ENCODE measurements at places on chromosomes 5 and 9.

DNA sequence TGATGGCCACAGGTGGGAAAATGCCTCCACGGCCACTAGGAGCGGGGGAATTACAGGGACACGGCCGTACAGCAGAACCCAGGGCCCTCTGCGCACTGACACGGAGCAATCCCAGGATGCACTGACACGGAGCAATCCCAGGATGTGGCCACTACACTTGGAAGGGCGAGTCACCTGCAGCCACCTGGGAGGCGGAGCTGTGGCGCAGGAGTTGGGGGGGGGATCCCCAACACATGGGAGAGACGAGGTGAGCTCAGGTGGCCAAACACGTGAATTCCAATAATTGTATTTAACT lies 6.8 kb downstream of the CLPTM1L start:
- no peak for DNase-seq

DNA sequence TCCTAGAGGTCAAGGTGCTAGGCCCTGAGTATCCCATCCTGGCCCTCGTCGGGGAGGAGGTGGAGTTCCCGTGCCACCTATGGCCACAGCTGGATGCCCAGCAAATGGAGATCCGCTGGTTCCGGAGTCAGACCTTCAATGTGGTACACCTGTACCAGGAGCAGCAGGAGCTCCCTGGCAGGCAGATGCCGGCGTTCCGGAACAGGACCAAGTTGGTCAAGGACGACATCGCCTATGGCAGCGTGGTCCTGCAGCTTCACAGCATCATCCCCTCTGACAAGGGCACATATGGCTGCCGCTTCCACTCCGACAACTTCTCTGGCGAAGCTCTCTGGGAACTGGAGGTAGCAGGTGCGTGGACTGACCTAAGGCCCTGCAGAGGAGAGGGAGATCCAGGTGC lies 7.9 kb downstream of the BTNL9 start:
- no peak for DNase-seq

DNA sequence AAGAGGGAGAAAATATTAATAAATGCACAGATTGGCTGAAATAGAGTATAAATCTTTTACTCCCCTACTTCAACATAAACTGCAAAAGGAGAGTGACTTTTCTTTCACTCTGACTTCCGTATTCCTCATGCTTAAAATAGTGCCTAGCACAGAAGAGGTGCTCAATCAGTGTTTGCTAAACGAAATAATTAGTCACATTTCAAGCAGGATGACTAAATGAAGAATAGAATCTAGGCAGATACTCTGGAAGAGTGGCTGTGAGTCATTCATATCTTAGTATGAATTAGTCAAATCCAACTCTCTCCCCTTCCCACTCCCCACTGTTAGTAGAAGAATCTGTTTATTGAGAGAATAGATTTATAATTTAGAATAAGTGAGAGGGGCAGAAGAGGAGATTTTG lies 4.8 kb downstream of the CD274 start:
- DNase-seq = no peak

GRCh38 chr5:135890296-135890695 lies 5.3 kb downstream of the IL9 start:
- no peak for DNase-seq

- DNase-seq = no peak
Observed at GRCh38 chr5:172186114-172186695, 1.8 kb downstream of the STK10 start.

DNA sequence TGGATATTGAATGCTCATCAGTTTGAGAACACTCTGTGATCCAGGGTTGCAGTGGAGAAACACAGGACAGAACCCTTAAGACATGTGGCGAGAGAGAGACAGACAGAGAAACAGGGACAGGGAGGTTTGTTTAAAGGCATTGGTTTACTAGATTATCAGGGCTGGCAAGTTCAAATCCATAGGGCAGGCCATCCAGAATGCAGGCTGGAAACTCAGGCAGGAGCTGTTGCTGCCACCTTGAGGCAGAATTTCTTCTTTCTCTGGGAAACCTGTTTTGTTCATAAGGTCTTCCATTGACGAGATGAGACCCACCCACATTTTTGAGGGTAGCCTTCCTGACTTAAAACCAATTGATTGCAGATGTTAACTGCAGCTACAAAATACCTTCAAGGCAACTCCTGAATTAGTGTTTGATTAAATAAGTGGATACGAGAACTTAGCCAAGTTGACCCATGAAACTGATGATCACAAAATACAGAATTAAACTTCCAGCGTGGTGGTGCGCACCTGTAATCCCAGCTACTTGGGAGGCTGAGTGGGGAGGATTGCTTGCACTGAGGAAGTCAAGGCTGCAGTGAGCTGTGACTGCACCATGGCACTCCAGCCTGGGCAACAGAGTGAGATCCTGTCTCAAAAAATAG lies 55.9 kb downstream of the NSUN2 start:
- no peak for DNase-seq

- no peak for DNase-seq
Observed at GRCh38 chr5:164027738-164028137, 522.3 kb downstream of the MAT2B start.

DNA sequence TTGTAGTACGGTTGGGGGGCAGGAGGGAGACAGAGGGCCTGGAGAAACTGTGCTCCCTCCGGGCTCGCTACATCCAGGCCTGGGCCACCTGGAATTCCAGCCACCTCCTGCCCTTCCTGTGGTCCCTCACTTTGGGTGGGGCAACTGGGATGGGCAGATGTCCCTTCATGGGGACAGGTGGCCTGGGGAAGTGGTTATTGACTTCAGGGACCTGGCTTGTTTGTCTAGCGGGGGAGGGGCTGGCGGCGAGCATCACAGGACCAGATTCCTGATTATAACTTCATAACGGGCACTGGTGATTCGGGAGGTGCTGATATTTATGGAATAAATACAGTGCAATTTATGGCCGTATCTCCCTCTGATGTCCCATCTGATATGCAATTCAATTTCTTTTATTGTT lies 20.1 kb upstream of the LAMC3 start:
- no peak for DNase-seq

- DNase-seq = no peak
Observed at GRCh38 chr9:69097923-69098593, 62.5 kb downstream of the FXN start.

- no peak for DNase-seq
Observed at GRCh38 chr5:110925398-110925797, 146.1 kb upstream of the TSLP start.

DNA sequence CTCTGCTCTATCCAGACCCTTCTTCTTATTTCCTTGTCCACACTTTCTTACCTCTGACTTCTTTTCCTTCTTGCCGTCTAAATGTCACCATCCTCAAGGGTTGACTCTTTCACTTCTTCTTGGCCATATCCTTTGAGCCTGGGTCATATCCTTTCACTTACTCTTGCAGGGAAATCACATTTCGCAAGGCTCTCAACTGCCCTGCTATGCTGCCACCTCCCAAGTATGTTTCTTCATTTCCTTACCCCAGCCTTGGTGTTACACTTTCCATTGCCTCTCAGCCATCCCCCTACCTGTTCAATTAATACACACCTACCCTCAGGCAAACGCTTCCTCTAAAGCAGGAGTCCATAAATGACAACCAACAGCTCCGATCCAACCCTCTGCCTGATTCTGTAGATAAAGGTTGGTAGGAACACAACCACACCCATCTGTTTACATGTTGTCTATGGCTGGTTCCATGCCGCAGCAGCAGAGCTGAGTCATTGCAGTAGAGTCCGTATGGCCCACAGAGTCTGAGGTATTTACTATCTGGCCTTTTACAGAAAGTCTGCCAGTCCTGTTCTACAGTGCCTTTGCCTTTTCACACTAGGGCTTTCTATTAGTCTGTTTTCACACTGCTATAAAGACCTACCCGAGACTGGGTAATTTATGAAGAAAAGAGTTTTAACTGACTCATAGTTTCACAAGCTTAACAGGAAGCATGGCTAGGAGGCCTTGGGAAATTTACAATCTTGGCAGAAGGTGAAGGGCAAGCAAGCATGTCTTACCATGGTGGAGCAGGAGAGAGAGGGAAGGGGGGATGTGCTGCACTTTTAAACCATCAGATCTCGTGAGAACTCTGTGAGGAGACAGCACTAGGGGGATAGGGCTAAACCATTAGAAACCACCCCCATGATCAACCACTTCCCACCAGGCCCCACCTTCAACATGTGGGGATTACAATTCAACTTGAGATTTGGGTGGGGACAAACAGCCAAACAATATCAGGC lies 97.9 kb downstream of the SV2C start:
- no peak for DNase-seq

GRCh38 chr9:133519693-133520092 lies 5.1 kb downstream of the MYMK start:
- no peak for DNase-seq

DNA sequence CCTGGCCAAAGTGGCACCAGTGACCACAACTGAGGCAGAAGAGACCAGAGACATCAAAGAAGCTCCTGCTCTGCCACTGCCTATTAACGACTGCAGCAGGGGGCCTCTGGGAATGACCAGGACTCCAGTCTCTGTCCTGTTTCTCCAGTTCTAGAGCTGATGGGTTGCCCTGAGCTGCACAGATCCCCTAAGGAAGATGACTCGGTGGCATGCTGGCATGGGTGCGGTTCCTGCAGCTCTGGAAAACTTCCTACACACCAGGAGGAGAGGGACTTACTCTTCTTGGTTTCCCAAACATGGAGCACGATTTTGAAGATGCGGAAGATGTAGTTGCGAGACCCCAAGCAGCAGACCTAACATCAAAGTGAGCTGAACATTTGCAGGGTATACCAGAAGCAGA lies 2.7 kb downstream of the SLIT3 start:
- DNase-seq = no peak

DNA sequence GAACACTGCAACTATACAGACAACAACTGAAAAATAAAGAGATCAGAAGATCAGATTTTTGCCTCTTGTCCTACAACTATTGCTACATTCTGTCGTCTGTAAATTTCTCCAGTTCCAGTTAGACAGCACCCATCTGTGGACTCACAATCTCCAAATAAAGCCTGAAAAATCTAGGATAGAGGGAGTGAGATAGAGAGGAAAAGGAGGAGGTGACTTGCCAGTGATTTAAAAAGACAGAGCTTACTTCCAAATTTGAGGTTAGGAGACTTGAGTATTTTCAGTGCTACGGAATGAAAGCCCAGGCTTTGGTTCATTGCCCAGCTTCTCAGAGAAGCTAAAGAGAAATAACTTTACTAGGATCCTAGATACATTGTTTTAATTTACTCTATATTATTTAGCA lies 63.6 kb downstream of the PTCD2 start:
- DNase-seq = no peak

- DNase-seq = no peak
Observed at GRCh38 chr9:109813303-109813702, 33.3 kb downstream of the PALM2AKAP2 start.

DNA sequence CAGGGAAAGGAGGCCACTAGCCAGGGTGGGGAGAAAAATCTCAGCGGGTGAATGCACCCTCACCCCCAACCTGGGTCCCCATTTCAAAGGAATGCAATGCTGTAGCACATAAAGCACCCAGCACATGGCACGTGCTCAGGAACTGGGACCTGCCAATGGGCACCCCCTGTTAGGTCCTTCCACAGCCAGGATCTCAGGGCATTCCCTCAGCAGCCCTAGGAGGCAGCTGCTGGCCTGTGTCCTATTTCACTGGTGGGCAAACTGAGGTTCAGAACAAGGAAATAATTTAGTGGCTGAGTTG lies 8.8 kb downstream of the DNM1 start:
- DNase-seq = no peak

DNA sequence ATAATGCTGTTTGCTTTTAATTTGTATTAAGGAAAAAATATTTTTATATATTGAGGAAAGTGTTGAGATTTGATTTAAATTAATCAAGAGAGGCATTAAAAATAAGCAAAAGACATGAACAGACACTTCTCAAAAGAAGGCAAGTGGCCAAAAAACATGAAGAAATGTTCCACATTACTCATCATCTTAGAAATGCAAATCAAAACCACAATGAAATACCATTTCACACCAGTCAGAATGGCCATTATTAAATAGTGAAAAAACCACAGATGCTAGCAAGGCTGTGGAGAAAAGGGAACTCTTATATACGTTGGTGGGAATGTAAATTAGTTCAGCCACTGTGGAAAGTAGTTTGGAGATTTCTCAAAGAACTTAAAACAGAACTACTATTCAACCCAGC lies 45.9 kb downstream of the RANBP17 start:
- no peak for DNase-seq

GRCh38 chr5:72108202-72109061 lies 1.2 kb downstream of the MAP1B start:
- DNase-seq = no peak

DNA sequence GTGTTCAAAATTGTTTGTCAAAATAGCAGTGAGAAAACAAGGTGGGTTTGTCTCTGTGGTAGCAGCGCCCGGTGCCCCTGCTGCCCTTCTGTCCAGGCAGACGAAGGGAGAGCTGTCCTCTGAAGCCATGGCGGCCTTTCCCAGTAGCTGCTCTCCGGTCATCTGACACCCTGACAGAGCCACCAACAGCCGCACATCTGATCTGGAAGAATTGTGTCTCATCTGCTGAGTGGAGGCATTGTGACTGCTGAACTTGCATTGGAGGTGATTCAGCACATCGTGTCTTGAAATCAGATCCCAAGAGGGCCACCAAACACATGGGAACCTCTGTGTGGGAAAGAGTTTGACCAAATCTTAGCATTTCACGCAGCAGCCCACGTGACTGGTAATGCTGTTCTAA lies 337.6 kb upstream of the IRX1 start:
- DNase-seq = no peak

DNA sequence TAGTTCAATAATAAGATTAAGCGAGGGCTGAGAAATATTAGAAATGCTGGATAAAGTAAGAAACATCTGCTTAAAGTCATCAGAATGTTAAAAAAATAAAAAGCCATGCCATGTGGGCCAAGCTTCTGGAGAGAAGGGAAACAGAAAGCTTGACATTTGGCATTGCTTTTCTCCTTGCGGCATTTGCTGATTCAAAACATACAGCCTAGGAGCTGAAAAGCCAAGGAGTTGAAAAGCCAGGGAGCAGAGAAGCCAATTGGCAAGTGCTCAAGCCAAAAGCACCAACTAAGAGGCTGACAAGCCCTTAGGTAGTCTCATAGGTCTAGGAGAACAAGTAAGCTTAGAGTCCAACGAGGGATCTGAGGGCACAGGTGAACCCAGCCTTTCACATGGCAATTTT lies 754.3 kb downstream of the TLE4 start:
- DNase-seq = no peak

DNA sequence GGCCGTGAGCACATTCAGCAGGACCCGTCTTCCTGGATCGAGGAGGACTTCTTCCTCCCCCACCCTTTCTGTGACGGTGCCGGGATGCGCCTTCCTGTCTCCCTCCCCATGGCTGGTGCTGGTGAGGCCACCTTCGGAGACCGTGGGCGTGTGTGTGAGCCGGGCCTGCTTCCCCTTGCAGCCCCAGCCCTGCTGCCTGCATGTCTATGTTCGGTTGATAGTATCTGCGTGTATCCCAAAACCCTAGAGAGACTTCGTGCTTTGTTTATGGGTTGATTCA lies 12.8 kb downstream of the CEP72 start:
- no peak for DNase-seq

Data from cortex of kidney (tissue), 1 donor.